Naive thymus-derived CD8-positive, alpha-beta T cell (primary cell): ENCODE measurements at places on chromosomes 7 and 10.

GRCh38 chr7:24455813-24456525, 117.3 kb upstream of the PALS2 start:
- no peak for DNase-seq

GRCh38 chr7:35450456-35451214, 196.7 kb upstream of the TBX20 start:
- DNase-seq = no peak

DNA sequence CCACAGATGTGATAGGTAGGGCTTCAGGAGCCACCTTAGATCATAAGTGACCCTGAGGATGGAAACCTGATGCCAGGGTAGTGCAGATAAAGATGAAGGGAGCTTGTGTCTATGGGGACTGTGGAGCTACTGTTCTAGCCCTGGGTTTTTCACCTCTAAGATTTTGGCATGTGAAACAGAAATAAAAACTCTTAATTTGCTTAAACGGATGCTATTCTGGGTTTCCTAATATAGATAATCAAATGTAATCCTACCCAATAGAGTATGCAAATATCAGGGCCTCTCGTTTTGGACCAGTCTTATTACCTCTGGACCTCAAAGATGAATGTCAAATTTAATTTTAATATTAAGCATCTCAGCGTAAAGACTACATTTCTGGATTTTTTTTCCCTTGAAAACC, 49.3 kb downstream of the ABCB4 start:
- DNase-seq = no peak

GRCh38 chr7:55299273-55299967, 65.7 kb upstream of the LANCL2 start:
- DNase-seq = no peak

DNA sequence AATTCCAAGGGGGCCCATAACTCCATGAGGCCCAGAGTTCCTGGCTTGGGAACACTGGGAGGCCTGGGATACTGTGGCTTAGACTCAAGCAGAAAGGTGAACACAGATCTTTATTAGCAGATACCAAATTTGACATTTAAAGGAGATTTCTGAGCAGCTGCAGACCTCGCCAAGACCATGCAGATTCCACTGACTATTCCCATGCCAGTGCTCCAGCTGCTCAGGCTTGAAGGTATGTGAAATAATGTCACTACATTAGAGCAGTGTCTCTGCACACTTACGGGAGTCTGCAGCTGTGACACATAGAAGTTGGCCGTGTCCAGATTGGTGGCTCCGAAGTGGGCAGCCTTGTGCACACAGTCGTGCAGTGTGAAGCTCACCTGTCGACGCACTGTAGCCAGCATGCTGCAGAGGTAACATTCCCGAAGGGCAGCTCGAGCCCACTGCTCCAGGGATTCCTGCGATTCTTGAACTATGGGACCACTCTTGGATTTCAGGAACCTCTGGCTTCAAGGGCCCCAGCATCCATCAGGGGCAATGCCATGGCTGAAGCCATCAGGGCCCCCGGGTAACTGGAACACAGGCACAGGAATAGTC, 46.1 kb downstream of the SEPTIN7 start:
- no peak for DNase-seq

GRCh38 chr10:30821261-30821993, 191.9 kb upstream of the LYZL2 start:
- DNase-seq = no peak

DNA sequence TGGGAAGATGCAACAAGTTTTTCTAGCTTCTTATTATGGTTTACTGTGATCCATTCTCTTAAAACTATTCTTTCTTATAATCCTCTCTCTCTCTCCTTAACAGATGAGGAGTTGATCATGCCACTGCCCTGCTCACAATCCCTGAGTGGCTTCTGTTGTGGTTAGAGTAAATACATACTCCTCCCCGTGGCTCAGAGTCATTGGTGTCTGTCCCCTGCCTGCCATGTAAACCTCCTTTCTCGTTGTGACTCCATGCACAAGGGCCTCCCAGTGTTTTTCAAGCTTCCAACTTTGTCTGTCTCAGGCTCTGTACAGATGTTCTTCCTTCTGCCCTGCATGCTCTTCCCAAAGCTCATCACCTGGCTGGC, 20.4 kb downstream of the CCNY start:
- DNase-seq = no peak

DNA sequence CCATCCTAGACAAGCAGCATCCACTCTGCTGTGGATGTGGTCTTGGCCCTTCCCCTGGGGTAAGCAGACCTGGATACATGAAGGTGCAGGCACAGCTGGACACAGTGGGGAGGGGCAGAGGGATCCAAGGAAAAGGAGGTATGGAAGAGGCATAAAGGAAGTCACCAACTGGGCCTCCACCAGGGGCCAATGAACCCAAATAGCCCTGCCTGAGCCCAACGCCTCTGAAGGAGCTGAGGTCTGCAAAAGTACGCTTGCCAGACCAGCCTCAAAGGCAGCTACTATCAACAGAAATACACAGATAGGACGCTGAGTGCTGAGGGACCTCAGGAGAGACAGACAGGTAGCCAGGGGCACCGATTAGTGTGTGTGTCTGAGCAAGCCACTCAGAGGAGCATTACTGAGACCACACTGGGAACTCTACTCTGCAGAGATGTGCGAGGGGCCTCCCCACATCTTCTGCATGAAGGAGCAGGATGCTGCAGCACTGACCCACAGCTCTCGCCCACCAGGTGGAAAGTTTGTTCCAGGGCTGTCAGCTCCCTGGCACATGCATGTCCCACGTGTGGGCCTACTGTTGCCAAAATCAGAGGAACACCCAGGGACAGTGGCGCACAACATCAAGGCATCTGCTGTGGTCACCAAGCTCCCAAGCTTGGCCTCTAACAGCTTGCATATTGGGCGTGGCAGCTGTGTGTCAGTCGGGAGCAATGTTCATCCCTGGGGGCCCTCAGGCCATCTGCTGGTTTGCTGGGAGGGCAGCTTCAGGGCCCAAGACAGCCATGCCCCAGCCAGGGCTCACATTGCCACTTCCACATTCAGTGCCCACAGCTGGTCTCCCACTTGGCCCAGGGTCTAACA, 40.0 kb downstream of the MKI67 start:
- no peak for DNase-seq

GRCh38 chr10:34728361-34728760, 86.7 kb downstream of the PARD3 start:
- no peak for DNase-seq

GRCh38 chr7:43864126-43864525, 5.2 kb downstream of the MRPS24 start:
- DNase-seq = no peak

DNA sequence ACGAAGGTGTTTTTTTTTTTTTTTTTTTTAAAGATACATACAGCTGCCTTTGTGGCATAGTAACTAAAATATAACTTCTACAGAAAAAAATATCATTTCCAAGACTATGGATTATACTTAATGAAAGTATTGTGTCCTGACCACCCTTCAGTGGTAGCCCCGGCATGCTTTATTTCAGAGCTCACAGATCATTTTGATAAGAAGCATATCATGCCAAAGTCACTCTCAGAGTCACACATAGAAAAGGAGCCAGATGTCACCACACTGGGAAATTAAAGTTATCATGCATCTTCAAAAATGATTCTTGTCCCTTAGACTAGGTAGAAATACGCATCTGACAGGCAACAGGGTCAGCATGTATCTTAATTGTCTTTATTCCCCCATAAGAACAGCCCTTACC, 3.0 kb downstream of the ADARB2 start:
- DNase-seq = no peak

DNA sequence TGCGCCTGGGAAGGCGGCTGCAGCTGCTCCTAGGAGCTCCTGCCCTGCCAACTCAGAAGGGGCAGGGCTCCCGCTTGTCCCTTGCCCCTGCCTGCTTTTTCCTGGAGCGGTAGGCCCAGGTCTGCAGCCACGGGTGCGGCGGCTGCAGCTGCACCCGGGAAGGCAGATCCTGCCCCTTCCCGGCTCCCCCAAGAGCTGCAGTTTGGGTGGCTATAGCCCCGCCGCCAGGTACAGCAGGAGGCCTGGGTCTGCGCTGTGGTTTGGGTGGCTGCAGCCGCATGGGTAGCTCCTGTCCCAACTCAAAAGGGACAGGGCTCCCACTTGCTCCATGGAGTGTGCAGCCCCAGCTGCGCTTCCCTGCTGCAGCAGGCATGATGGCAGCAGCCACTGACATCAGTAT, 6.5 kb upstream of the AUTS2 start:
- no peak for DNase-seq

DNA sequence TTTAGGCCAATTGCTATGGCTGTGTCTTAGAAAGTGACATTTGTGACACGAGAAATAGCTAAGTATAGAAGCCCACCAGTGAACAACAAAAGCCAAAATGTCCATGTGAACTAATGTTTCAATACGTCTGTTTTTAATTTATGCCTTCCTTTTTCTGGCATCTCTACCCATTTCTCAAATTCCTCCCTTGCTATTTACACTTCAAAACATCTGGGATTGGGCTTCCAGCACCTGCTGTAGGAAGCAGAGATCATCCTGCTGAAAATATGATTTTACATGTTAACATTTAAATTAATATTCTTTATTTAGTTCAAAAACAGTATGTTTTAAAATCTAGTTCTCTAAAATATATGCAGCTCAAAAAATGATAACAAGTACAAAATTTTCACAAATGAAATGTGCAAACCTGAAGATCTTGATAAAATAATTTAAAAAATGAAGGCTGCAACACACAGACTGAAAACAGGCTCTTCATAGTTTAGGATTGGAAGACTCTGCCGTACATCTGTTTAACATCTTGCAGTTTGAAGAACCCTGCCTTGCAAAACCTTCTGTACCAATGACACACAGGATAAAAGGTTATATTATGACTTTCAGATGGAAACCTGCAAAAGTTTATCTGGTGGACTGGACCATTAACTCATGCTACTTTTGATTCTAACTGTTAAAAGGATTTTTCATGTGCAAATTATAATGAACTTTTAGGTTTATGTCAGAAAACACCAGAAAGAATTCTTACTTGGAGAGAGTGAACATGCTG, 408.4 kb downstream of the SUGCT start:
- no peak for DNase-seq

- DNase-seq = no peak
Observed at GRCh38 chr7:31741852-31742251, 54.8 kb downstream of the PPP1R17 start.
